ENCODE measurements at places on chromosomes 1 and 21.

- DNase-seq = no peak
These were observed 58.6 kb downstream of the ATP5PO start for GRCh38 chr21:33856893-33857527.

DNA sequence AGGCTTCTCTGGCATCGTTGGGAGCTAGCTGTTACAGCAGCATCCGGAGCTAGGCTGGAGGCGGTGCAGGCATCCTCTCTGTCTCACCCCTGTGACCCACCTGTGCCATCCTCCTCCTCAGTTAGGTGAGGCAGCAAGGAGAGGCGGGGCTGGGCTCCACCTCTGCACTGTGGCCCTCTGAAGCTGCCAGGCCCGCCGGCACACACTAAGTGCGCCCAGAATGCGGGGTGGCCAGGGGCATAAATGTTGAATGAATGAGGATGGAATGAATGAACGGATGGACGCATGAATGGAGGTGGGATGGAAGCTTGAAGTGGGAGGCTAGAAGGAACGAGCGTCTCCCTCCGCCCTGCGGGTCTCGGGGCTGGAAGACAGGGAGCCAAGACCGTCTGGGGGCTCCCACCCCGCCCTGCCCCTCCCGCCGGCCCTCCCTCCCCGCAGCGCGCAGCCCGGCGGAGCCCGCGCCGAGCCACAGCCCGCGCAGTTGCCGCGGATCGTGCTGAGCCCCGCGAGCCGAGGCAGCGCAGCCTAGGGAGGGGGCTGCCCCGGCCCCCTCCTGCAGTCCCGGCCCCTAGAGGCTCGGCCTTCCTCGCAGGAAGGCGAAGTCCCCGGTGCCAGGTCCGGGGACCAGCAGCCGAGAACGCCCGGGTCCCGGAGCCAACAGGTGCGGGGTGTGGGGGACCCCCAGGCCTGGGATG lies at the start of gene HCRTR1:
HCRTR1 (plus strand) TSS at position 472 of the 698 bp plus-strand sequence. CDS start 1,504 bp downstream, outside the sequence.
- no peak for DNase-seq

DNA sequence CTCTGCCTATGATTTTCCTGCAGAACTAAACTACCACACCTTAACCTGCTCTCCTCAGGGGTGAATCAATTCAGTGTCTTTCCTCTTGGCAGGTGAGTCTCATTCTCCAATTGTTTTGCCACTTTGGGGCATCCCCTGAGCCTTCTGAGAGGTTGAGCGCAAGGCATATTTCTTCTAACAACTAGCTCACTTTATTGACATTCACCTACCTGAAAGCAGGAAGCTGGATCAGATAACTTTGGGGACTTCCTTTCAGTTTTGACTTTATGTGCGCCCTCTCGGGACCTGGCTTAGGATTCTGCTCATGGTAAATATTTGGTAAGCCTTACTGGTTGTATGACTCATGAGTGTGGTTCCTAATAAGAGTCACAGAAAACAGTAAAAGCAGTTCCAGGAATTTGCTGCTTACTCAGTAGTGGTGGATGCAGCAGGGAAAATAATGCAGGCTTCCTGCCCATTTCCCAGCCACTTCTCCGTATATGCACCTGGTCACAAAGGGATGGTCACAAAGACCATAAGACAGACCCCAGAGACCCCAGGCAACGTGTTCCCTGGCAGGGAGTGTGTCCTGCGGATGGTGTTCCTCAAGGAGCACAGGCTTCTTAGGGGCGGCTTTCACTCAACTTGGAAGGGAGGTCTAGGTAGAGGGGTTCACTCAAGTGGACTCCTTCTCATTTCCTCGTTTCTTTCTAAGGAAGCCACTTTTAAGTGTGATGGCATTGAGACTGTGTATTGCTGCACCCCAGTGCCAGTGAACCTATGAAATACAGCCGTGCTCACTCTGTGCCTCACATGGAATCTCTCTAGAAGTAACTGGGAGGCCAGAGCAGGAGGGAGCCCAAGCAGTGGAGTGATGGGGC lies 22.0 kb upstream of the BATF3 start:
- DNase-seq = no peak

DNA sequence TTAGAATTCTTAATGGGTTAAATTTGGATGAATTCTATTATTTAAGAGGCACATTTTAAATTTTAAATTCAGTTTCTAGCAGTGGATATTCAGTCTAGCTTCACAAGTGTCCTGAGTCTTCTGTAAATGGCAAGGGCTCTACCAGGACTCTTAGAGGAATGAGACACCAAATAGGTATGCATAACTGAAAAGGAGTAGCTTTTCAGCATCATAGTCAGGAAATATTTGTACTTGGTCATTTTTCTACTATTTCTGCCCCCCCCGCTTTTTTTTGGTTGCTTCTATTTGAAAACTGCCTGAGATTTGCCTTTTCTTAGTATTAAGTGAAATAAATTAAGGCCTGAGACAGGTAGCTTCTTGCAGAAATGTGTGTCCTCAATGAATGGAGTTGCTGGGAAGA lies 80.2 kb downstream of the MAST2 start:
- no peak for DNase-seq

GRCh38 chr21:24852610-24853195 lies 754.6 kb downstream of the MRPL39 start:
- DNase-seq = no peak

- no peak for DNase-seq
These were observed 9.9 kb downstream of the S100A11 start for GRCh38 chr1:152026895-152027294.

DNA sequence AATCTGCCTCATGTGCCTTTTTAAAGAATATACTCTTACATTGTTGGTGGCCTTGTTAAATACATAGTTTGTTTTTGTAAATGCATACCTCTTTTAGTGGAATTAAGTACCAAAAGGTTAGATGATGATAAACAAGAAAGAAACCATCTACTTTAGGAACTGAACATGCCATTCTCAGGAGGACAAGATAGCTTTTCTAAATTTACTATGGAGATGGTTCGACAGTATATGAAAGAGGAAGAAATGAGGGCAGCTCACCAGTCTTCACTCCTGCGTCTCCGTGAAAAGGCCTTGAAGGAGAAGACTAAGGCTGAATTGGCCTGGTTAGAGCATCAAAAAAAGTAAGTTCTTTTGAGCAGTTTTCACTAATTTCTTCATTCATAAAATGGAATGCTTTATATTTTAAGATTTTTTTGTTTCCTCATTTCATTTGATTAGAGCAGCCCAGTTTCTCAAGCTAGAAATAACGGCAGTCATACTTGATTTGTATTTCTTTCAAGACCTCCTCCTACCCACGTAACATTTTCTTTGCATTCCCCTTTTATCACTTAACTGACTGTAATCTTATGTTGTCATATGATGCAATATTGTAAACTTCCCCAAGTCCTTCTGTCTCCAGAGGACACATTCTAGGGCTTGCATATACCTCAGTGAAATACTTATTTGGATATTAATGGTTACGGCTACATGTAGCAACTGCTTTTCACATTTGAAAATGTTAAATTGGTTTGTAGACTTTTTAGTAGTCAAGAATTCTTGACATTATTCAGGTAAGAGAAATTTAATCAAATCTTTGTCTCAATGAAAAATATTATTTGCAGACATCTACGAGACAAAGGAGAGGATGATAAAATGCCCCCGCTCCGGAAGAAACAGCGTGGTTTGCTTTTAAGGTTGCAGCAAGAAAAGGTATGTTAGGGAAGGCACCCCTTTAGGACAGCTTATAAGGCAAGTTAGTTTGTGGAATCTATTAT lies 99.3 kb downstream of the CEP350 start:
- no peak for DNase-seq

DNA sequence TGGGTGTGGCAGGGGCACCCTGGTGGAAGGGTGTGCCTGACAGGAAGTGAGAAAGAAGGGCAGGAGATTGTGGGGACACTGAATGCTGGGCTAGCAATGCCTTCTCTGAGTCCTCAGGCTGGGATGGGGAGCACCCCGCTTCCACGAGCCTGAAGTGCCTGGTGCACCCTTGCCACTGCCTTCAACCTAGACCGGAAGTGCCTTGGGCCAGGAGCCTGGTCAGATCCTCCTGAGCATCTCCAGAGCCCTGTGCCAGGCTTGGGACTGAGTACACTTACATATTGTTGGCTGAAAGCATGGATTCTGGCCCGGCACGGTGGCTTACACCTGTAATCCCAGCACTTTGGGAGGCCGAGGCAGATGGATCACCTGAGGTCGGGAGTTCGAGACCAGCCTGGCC lies 205.8 kb upstream of the EDN2 start:
- DNase-seq = no peak

- DNase-seq = peak; percentile 79
These were observed 211.6 kb downstream of the LMX1A start for GRCh38 chr1:165144757-165145397.

GRCh38 chr1:241823925-241824324 lies 24.1 kb upstream of the EXO1 start:
- no peak for DNase-seq

DNA sequence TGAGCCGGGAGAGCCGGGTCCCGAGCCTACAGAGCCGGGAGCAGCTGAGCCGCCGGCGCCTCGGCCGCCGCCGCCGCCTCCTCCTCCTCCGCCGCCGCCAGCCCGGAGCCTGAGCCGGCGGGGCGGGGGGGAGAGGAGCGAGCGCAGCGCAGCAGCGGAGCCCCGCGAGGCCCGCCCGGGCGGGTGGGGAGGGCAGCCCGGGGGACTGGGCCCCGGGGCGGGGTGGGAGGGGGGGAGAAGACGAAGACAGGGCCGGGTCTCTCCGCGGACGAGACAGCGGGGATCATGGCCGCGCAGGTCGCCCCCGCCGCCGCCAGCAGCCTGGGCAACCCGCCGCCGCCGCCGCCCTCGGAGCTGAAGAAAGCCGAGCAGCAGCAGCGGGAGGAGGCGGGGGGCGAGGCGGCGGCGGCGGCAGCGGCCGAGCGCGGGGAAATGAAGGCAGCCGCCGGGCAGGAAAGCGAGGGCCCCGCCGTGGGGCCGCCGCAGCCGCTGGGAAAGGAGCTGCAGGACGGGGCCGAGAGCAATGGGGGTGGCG lies 371 bp downstream of the ARID1A start:
- no peak for DNase-seq

- DNase-seq = no peak
These were observed 184.0 kb downstream of the CDC7 start for GRCh38 chr1:91684481-91685196.

GRCh38 chr1:202029171-202029665 lies 18.8 kb downstream of the ELF3 start:
- no peak for DNase-seq

- DNase-seq = no peak
These were observed 19.6 kb upstream of the TMEM54 start for GRCh38 chr1:32920833-32921232.

DNA sequence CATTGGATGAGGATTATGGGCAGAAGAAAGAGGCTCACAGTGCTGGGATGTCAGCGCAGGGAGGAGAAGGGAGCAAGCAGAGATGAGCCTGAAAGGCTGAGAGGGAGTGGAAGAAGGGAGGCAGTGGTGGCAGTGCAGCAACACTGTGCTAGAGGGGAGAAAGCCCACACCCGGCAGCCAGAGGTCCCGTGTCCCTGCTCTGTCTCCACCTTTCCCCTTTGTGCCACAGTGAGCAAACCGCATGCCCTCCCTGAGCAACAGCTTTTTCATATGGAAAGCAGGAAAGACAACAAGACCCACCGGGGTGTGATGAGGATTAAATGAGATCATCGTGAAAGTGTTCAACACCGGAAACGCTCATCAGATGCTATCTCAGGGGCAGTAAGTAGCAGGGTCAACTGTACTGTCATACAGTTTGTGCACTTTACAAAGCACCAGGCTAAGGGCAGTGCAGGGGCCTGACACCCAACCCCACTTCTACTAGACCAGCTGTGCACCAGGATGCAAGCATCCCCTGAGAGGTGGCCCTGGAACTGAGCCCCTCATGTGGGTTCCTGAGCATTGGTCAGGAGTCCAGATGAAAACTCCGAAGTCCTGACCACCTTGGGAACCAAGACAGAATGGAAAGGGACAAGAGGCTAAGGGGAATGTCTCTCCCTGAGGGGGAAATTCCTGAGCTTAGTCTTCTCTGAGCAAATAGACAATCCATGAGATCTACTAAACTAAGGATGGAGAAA lies 9.1 kb downstream of the NHLH1 start:
- DNase-seq = no peak

- no peak for DNase-seq
These were observed 33.8 kb downstream of the GIPC2 start for GRCh38 chr1:78079580-78079979.

- DNase-seq = no peak
These were observed 23.4 kb upstream of the TDRD10 start for GRCh38 chr1:154478639-154479038.

GRCh38 chr21:14520535-14520934 lies 25.6 kb downstream of the SAMSN1 start:
- no peak for DNase-seq
